ENCODE measurements at places on chromosomes 11 and 22.

GRCh38 chr11:27619763-27620335 is 80.4 kb downstream of the BDNF start:
- DNase-seq = no peak

GRCh38 chr11:61702701-61703312 is 22.6 kb downstream of the DAGLA start:
- DNase-seq = no peak

- no peak for DNase-seq
Measured at GRCh38 chr22:44821741-44822475, 69.5 kb downstream of the ARHGAP8 start.

- no peak for DNase-seq
Measured at GRCh38 chr11:106553304-106553703, 465.0 kb downstream of the GUCY1A2 start.

DNA sequence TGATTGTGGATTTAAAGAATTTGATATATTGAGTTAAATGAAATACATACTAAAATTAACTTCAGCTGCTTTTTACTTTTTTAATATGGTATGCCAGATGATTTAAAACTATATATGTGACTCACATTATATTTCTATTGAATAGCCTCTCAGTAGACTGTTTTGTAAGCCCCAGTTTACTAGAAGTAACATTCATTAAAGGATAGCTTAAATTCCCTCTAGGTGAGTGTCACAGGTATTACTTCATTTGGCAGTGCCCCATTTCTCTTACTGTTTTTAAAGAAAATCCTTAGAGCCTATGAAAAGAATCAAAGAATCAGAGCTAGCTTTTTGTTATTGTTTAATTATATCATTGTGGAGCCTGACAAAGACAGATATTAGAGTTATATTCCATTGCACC is 48.6 kb downstream of the ZC3H12C start:
- DNase-seq = no peak

GRCh38 chr11:62680825-62681240 is 2.0 kb upstream of the UBXN1 start:
- DNase-seq = peak; percentile 87

- DNase-seq = no peak
Measured at GRCh38 chr11:72132646-72133045, 2.9 kb upstream of the FOLR3 start.

- DNase-seq = peak; percentile 82
Measured at GRCh38 chr11:130449996-130450769, 1.7 kb downstream of the ADAMTS15 start.

DNA sequence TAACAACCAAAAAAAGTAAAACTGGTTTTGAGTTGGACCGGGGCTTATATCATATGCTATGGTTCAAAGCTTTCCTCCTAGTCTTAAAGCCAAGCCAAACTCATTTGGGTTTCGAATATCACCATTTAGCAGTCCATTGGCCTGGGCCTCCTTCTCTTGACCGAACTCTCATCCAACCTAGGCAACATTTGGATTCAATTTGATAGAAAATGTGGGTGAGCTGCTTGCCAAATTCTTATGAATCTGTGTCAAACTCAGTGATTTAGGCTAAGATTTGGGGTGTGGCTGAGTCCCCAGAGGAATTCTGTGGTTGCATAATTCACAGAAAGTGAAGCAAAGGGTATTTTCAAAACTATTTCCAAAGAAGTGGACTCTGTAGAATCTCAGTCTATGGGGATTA is 83.7 kb downstream of the BLID start:
- DNase-seq = no peak

GRCh38 chr22:44609400-44609988 is 92.5 kb upstream of the PRR5 start:
- no peak for DNase-seq

DNA sequence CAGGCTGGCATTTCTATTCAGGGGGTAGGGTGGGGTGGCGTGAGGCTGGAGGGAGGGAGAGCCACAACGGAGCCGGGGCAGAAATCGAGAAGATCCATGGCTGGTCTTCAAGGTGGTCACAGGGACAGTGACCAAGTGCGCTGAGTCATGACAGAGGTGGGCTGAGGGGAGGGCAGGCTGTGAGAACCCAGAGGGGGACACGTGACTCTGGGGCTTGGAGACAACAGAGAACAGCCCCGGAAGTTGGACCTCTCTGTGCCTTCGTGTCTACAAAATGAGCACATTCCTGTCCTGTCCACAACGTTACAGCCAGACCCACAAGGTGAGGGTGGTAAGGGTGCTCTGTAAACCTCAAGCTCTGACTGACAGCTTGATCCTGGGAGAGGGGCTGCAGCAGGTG is 35.1 kb upstream of the ARFGAP3 start:
- DNase-seq = no peak

DNA sequence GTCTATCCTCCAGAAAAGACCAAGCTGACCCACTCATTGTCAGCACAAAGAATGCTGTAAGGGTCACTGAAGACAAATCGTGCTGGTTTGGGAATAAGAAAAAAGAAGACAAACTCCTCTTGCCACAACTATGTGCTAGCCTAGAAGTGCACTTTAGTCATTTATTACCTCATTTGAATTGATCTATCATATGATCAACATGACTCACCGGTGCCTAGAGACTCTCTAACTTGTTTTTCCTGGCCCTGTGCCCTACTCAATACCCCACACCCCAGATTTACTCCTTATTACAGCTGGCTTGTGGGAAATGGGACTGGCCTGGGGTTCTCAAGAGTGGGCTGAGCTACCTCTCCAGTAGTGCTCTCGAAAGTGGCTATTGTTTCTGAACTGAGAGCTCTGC is 35.9 kb upstream of the HORMAD2 start:
- peak; percentile 93 for DNase-seq

GRCh38 chr11:34921156-34921555 is 4.7 kb downstream of the PDHX start:
- no peak for DNase-seq

DNA sequence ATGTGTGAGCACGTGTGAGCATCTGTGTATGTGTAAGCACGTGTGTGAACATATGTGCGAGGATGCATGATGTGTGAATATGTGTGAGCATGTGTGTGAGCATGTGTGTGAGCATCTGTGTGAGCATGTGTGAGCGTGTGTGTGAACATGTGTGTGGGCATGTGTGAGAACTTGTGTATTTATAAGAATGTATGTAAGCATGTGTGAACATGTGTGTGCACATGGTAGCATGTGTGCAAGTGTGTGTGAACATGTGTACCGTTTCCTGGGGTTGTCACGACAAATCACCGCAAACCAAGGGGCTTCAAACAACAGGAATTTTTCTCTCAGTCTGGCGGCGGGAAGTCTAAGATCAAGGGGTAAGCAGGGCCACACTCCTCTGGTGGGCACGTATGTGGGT is 238.3 kb downstream of the CTTN start:
- DNase-seq = no peak

GRCh38 chr11:10627291-10627690 is 58.8 kb upstream of the LYVE1 start:
- no peak for DNase-seq

GRCh38 chr11:76073724-76074123 is 132.6 kb downstream of the WNT11 start:
- peak; percentile 66 for DNase-seq

DNA sequence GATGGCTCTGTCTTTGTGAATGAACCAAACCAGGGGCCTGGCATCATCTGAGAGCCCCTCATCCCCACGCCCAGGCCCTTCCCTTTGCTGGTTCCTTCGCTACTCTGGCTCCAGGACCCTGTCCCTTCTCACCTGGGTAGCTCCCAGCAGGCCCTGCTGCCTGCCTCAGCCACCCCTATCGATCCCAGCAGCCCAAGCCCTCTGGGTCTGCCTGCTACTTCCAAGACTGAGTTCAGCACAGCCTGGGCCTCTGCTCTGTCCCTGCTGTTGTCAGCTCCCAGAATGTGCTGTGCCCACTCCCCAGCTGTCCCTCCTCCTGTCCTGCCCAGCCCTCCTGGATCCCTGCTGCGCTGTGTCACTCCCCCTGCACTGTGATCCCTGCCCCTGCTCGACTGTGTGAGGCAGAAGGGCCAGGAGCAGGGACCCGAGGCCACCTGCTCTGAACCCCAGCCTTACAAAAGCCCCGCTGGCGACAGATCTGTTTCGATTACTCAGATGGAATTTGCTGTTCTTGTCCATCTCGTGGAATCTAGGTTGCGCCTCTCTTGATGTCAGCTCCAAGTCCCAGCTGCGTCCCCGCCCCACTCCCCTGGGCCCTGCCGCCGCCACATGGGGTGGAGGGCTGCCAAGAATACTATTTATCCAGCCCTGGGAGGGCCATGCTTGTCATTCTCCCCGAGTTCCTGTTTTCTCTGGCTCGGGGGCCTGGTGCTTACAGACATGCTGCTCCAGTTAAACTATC is 13.0 kb downstream of the MRPL21 start:
- DNase-seq = peak; percentile 64

DNA sequence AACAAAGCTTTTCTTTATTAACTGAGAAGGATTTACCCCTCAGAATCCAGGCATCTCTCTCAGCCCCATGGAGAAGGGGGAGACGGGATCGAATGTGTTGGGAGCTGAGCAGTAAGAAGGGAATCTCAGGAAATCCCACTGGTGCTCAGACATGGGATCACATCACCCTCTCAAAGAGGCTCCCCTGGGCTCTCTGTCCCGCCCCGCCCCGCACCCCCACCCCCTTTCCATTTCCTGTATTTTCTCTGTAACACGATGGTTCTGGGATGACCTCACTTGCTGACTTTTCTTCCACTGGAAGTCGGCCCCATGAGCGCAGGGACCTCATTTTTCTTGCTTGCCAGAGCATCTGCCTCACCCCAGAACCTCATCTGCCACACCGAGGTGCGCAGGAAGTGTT is 100.0 kb downstream of the RPS6KA4 start:
- DNase-seq = peak; percentile 11

- no peak for DNase-seq
Measured at GRCh38 chr11:16814410-16815046, 76.1 kb downstream of the C11orf58 start.

DNA sequence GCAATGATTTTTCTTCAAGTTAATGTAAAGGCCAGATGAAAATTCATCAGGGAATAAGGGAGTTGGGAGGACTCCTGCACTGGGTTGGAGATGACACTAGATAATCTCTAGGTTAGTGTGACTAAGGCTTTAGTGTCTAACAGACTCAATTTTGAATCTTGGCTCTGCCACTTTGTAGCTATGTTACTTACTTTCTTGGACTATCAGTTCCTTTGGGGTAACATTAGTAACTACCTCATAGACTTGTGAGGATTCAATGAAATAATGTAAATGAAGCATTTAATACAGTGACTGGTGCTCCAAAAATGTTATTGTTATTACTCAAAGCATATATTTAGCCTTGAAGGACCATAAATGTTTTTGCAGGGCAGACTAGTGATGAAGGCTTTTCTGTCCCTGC is 9.6 kb upstream of the CCDC89 start:
- DNase-seq = no peak

DNA sequence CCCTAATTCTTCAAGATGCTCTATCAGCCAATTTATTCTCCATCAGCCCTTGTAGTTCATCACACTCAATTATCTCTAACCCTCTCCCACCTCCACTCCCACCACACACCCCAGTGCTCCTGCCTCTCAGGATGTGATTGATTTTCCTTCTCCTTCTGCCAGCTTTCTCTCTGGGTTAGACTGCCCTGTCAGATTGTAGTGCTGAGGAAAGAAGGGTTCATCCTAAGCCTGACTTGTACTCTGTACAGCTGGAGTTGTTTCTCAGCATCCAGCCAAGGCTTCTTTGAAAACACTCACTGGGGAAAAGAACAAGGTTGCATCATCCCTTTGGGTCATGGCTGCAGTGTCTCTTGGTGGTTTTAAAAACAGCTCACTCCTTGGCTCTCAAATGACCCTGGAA is 61.2 kb downstream of the CECR2 start:
- DNase-seq = no peak

GRCh38 chr11:134938212-134938611 is 526.2 kb upstream of the B3GAT1 start:
- DNase-seq = no peak

DNA sequence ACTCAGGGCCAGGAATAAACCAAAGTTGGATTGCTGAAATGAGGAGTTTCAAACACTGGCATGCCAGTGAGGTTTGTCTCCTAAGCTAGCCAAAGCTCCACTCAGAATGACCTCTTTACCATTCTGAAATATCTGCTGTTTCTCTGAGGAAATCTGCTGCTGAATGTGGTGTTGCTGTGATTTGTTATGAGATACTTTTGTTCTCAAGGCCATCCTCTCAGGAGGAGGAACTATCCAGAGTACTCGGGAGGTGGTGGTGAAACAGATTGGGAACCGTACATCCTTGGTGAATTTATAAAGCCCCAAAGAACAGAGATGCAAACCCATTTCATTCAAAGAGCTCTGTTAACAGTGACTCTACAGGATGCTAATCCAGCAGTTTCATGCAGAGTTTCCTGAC is 50.5 kb downstream of the BDNF start:
- peak; percentile 50 for DNase-seq

GRCh38 chr11:13283636-13284035 is 6.0 kb downstream of the BMAL1 start:
- no peak for DNase-seq

GRCh38 chr11:33898957-33899356 is 7.1 kb upstream of the LMO2 start:
- DNase-seq = no peak

DNA sequence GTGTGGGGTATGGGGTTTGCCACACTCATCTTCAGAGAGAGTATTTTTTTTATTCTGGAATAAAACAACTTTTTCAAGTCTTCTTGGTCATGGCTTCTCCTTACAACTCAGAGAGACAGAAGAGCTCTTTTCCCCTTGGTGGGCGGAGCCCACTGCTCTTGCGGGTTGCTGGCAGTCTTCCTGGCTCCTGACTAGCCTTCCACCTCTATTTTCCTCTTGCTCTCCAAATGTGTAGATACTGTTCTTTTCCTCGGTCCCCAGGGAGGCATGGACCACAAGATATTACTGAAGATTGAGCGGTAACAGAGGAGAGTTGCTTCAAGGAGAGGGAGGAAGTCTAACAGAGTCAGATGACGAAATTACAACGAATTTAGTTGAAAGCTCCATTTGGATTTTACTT is 210.6 kb downstream of the NTM start:
- DNase-seq = no peak

DNA sequence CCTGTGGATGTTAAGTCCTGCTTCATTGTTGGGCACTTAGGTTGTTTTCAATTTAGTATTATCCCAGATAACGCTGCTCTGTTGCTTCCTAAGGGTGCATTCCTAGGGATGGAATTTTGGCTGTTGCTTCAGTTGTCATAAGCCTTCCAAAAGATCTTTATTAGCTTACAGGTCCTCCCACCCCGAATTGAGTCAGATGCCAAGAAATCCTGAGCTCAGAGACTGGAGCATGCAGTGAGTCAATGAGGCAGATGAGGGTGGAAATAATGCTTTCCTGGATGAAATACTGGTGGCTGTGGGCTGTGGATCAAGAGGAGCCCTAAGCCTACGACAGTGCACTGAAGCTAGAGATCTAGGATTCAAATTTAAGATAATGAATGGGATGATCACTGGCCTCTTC is 10.7 kb upstream of the IL18BP start:
- DNase-seq = peak; percentile 87

- no peak for DNase-seq
Measured at GRCh38 chr22:43854121-43854785, 8.1 kb downstream of the SULT4A1 start.

Measured in IMR-90 (cell line).